Activated T-cell treated with anti-CD3 and anti-CD28 coated beads, Interleukin-2, amount 50 U/mL, for 48 hours (primary cell): ENCODE measurements at places on chromosomes 12 and 14.

- DNase-seq, result no peak
These were observed 143.0 kb downstream of the TMTC1 start for GRCh38 chr12:29640589-29641345.

GRCh38 chr12:34598352-34598827, 576.1 kb downstream of the ALG10 start:
- no peak for DNase-seq

DNA sequence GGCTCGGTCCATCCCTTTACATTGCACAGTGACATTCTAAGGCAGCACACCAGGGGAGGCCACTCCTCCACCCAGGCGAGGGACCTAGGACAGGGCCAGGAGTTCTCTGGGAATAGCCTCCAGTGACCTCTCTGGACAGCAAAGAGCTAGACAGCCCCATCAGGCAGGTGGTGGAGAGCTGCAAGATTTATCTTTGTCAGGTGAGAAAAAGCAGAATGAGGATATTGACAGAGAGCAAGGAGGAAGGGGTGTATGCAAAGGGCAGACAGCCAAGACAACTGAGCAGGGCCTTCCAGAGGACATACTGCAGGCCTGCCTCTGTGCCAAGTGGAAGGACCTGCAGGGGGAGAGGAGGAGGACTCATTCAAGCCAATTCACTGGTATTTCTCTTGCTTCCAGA, 112.4 kb upstream of the MAX start:
- no peak for DNase-seq

DNA sequence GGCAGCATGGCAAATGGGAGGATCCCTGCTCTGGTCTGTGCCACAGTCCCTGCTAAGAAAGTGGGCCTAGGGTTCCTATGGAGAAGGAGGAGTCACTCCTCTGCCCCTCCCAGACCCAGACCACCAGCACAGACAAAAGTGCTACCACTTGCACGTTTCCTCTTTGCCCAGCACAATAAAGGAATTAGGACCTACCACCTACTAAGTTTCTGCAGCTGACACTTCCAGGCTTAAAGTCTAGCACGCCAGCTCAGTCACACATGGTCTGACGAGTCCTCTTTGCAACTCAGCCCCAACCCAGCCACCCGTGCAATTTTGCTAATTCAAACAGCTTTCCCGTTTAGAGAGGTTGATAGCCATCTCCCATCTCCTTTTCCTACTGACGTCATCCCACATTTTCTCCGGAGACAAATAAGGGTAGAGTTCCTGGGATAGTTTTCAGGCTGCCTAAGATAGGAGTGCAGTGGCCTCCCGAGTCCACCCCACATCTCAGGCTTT, 66.2 kb upstream of the PTGR2 start:
- no peak for DNase-seq

DNA sequence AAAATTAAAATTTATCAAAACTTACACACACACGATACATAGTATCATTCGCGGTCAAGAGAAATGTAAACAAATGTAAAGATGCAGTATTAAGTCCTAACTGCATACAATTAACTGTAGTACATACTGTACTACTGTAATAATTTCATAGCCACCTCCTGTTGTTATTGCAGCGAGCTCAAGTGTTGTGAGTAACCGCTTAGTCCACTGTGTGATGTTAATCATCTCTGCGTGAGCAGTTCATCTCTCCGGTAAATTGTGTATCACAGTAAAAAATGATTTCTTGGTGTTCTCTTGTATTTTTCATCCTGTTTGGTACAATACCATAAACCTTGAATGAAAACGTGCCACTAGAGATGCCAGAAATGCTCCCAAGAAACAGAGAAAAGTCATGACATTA, 6.5 kb downstream of the EPS8 start:
- DNase-seq, result no peak

DNA sequence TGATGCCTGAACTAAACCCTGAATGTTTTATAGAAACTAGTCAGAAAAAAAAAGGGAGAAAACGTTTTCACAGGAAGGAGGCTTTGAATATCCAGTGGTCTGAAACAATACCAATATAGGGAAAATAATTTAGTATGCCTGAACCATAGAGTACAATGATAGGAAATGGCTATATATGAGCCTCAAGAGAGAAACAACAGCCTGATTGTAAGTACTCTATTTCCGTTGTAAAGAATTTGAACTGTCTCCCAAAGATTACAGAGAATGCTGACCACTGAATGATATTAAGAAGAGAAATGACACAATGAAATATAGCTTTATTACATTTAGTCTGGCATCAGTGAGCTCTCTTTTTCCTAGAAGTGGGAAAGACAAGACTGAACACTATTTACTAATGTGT, 5.5 kb upstream of the GABARAPL1 start:
- DNase-seq, result no peak

DNA sequence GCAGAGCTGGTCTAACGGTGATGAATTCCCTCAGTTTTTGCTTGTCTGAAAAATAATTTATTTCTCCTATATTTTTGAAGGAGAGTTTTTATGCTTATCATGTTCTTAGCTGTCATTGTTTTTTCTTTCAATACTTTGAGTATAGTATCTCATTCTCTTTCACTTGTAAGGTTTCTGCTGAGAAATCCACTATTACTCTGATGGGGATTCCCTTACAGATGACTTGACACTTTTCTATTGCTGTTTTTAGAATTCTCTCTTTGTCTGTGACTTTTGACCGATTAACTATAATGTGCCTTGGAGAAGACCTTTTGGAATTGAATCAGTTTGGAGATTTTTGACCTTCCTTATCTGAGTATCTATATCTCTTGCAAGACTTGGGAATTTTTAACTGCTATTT, 139.6 kb downstream of the PRKD1 start:
- DNase-seq, result no peak

- DNase-seq, result no peak
These were observed 83.0 kb downstream of the LRRC9 start for GRCh38 chr14:60002819-60003492.

DNA sequence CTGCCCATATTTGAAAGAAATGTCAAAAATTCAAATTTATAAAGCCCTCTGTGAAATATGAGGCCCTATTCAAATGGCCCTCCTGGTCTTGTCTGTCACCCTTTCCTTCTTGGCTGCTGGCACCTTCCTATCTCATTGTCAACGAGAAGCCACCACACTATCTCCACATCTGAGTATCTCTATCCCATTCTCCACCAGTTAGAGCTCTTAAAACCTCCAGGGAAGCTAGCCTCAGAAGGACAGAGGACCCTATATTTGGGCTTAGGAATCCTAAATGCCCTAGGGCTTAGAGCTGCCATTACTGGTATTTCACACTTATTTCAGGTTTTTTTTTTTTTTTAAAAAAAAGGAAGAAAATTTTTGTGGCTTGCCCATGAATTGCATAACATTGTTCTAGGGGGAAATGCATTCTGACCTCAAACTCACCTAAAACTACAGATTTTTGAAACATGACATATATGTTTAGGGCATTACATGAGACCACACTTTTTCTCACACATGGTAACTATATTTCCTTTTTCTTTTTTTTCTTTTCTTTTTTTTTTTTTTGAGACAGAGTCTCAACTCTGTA, 25.0 kb downstream of the SLC25A21 start:
- DNase-seq, result no peak

DNA sequence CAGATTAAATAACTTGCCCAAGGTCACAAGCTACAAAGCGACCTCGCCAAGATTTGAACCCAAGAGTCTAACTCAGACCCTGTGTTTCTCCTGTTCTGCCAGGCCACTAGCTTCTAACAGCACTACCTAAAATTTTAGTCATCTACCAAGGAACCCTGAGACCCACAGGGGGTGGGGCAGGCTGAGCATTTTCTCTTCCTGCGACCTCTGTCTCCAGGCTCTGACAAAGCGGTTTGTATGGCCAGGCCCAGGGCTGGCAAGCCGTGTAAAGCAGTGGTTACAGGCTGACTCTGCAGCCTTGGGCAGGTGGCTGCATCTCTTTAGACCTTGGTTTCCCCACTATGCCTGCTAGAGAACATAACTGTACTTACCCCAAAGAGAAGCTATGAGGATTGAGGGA, 5.3 kb downstream of the VDR start:
- no peak for DNase-seq

GRCh38 chr14:74936151-74936550, 13.1 kb upstream of the RPS6KL1 start:
- DNase-seq, result no peak

DNA sequence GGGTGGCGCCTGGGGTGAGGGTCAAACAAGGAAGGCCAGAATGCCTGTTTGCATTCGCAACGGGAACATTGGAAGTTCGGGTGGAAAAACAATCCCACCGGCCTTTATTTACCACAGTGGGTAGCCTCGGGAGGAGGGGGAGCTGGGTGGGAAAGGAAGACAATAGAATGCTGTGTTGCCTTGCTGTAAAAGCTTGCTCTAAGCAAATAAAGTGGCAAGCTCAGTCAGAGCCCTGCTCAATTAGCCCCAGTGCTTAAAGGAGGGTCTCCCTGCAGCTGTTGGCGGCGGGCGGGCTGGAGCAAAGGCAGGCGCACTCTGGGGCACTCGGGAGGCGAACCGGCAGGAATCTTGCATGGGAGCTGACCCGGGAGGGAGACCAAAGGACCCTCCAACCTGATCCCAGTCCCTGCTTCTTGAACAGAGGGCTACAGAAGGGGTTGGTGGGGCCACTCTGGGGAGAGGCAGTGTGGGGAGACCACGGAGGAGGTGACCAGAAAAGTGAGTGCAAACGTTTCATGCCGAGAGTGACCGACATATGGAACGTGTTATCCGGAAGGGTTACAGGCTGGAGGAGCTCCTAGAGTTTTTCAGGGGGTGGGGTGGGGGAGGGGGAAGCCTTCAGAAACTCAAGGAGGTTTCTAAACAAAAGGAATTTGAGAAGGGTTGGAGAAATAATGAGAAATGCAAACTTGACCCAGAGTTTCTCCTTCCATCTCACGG, 48.5 kb downstream of the NTF3 start:
- no peak for DNase-seq

GRCh38 chr14:39673734-39674133, 241.5 kb upstream of the FBXO33 start:
- no peak for DNase-seq

GRCh38 chr14:71497645-71498086, 434.6 kb upstream of the RGS6 start:
- DNase-seq, result no peak

DNA sequence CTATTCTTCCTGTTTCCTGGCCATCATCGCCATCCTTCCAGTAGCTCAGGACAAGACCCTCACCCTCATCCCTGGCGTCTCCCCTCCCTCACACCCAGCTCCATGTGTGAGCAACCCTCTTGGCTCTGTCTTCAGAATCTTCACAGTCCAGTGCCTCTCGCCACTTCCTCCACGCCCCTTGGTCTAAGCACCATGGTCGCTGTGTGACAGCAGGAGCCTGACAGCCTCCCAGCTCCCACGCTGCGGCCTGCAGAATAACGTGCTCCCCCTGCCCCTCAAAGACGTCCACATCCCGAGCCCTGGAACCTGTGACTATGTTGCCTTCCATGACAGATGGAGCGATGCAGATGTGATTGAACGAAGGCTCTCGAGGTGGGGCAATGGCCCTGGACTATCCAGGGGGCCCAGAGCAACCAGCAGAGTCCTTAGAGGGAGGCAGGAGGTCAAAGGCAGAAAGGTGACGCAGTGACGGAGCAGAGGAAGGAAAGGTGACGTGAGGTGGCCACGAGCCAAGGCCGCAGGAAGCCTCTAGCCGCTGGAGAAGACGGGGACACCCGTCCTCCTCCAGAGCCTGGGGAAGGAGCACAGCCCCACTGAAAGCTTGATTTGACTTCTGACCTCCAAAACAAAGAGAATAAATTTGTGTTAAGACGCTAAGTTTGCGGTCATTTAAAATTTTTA, 139.8 kb downstream of the CALM1 start:
- DNase-seq, result no peak

GRCh38 chr12:64876388-64877071, 52.1 kb downstream of the TBC1D30 start:
- no peak for DNase-seq

DNA sequence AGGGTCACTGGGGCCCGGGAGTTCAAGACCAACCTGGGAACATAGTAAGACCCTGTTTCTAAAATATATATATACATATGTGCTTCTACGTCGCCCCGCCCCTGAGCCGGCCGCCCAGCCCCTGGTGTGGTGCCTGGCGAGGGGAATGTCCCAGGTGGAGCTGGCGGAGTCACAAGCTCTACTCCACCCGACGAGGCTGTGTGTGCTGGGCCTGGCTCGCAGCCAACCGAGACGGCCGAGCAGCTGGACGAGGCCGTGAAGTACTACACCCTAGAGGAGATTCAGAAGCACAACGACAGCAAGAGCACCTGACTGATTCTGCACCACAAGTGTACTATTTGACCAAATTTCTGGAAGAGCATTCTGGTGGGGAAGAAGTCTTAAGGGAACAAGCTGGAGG, 22.1 kb upstream of the ITPK1 start:
- DNase-seq, result no peak

DNA sequence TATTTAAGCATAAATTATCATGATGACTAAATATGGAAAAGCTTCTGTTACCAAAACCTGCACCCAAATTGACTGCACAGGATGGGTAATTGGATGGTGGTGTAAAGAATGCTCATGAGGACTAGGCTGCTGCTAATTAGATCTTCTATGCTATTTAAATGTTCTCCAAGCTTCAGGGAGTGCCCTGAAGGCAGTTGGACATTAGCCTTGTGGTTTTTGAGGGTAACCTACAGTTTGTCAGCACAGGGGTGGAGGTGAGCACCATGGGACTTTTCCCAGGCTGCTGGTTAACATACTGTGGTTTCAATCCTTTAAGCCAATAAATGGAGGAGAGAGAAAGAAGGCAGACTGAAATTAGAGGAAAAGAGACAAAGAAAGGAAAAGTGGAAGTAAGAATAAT, 145.0 kb downstream of the WIF1 start:
- no peak for DNase-seq

DNA sequence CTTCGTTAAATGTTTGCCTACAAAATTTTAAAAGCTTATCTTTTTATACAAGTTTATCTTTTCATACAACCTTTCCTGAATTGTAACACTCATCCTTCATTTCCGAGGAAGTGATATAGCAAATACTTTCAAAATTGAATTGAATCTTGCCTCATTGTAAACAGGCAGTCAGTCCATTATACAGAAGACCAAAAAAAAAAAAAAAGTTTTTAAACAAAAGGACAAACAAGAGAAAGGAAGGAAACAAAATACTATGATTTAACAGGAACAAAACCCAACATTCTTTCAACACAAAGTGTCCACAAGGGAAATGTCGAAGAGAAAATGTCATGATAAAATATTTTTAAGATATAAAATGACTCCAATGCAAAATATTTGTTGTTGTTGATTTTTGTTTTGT, 8.5 kb downstream of the ATF7 start:
- DNase-seq, result no peak

GRCh38 chr12:6778217-6778573, 5.9 kb downstream of the LAG3 start:
- no peak for DNase-seq

- DNase-seq, result no peak
These were observed 176.6 kb downstream of the TTC7B start for GRCh38 chr14:90639641-90640040.

- peak; percentile 40 for DNase-seq
These were observed at the start of gene C14orf39 for GRCh38 chr14:60485598-60486251. TSS of gene C14orf39 (minus strand) at chr14:60486063. CDS start at chr14:60485078, 985 bp downstream.

DNA sequence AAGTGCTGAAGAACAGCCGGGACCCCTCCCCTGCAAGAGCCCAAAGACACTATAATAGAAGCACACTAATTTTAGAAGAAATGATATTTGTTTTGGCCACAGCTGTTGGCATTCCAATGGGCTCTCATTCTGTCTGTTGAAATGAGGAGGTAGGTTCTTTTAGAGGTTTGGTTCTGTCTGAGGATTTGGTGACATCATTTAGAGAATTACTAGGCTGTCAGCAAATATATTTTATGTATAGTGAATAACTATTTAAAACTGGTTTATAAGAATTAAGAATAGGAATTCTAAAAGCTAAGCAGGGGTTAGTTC, 200.7 kb upstream of the SLC38A2 start:
- no peak for DNase-seq
